Lung (tissue), 17 donors: ENCODE measurements at places on chromosomes 1 and 21. TPM values are rescaled to one million over a fixed set of nuclear protein-coding genes. Genes with fewer than 3 reads are reported as not detected.

Gene TMEM61
- total RNA-seq = 1.1 TPM

Gene KCNJ6
- total RNA-seq = 0.03 TPM

Gene LPGAT1
- total RNA-seq = 39.8 TPM

Gene NHLH1
- total RNA-seq = 0.18 TPM

GRCh38 chr1:3188150-3188971 is 119.4 kb downstream of the PRDM16 start:
- H3K4me3 ChIP-seq = no peak overlapping the region
- DNase-seq = peak; percentile 68
- peaks cover 3% of the 10 kb centered on the region for H3K4me1 ChIP-seq
- H3K27ac ChIP-seq = peak overlapping the region; percentile 84
